ENCODE measurements at places on chromosomes 3 and 15.

- DNase-seq, result no peak
Observed at GRCh38 chr15:31392761-31393401, 66.2 kb downstream of the KLF13 start.

DNA sequence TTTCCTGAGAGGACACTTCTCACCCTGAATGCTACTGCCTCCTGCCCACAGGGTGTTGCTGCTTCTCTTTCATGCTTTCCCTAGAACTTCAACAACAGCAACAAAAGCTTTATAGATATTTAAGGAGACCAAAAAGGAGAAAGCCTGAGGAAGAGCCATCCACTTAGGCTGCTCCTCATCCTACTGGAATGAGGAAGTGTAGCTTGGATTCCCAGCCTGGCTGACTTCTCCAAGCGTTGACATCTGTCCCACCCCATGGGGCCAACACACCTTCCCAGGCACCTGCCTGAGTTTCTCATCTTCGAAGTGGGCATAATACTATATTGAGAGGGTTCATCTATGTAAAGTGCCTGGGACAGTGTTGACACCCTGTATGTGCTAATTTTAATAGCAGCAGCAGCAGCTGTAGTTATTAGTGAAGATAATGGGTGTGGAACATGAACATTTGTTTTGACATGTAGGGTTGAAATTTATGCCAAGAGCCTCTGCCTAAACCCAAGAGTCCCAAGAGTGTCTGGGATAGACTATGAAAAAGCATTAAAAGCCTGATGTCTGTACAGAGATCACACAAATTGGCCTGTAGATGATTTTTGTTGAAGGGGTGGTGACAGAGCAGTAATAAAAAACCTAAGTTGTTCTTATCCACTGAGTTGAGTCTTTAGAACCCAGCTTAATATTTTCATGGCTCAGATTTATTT lies 96.5 kb upstream of the PIAS1 start:
- no peak for DNase-seq

GRCh38 chr15:79644091-79644490 lies 212.0 kb downstream of the MINAR1 start:
- DNase-seq, result no peak

- no peak for DNase-seq
Observed at GRCh38 chr15:98160236-98160635, 199.7 kb downstream of the ARRDC4 start.

DNA sequence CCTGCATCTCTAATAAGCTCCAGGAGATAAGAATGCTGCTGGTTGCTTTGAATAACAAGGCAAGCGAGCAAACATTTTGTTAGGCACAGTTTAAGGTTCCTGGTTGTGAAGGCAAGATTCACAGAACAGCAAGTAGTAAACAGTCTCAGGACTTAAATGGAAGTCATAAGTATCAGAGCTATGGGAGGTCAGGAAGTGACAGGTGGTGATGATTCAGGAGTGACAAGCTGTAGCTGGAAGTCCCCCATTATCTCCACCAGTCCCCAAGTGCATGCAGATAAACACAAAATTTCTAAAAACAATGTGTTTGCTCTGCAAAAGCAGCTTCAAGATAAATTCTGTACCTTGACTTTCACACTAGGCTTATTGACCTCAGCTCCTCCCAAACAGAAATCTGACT lies 3.3 kb downstream of the FETUB start:
- DNase-seq, result no peak

GRCh38 chr3:184186184-184186901 lies at the start of gene ABCF3:
ABCF3 (plus strand) TSS chr3:184186199; CDS start chr3:184186208, 9 bp downstream.
- no peak for DNase-seq

GRCh38 chr3:171026597-171027293 lies at the start of gene SLC2A2:
SLC2A2 (minus strand) TSS chr3:171026720; CDS start chr3:171026670, 50 bp downstream.
- DNase-seq, result no peak

- no peak for DNase-seq
Observed at GRCh38 chr3:182861348-182861747, 68.0 kb downstream of the ATP11B start.

All from spinal cord (tissue), 10 donors.